Type B pancreatic cell (in vitro differentiated cells): ENCODE measurements at places on chromosomes 6 and 20.

DNA sequence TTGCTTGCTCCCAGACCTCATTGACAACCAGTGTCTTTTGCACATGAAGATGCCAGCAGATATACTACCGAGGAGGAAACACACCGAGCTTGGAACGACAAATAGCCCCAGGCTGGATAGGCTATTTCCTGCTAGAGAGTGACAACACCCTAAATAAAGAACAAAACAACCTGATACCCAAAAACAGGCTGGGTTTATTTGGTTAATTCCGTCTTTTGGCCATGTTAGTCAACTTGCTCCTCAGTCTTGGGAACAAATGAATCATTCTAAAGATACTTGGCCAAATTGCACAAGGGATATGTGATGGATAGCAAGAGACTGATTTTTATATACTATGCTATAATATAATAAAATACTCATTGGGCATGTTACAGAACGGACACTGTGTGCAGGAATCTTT, 11.5 kb upstream of the MUC22 start:
- no peak for DNase-seq

GRCh38 chr6:86856937-86857563, 80.3 kb upstream of the HTR1E start:
- no peak for DNase-seq

DNA sequence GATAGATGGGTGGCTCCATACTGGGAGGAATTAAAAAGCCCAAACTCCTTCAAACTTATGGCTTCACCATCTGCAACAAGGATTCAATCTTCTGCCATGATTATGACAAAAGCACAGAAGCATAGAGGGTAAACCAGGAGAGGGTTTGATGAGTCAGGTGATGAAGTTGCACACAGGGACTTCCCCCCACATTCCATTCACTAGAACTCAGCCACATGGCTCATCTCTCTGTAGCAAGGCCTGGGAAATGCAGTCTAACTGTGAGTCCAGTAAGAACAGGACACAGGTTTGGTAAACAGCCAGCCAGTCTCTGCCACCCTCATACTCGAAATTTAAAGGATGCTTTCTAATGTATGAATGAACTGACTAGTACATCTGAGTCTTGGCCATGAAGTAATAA, 142.9 kb downstream of the HIVEP2 start:
- no peak for DNase-seq

GRCh38 chr20:31406115-31406514, at the start of gene DEFB121:
Gene DEFB121, minus strand, starts transcription at chr20:31406215. Its CDS starts 63 bp downstream, at chr20:31406152.
- no peak for DNase-seq

DNA sequence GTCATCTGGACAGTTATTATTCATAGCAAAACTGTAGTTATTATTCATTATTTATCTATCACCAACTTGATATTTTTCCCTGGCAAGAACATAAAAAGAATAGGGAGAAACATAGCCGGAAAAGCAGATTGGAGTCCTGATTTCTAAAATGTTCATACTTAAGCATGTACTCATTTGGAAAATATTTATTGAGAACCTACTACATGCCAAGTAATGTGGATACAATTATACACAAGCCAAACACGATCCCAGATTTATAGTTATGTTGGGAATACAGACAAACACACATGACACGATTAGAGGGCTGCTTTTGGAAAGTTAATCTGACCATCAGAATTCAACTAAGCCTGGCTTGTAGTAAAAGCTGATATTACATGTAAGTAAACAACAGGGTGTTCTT, 30.7 kb downstream of the ARHGAP18 start:
- no peak for DNase-seq

DNA sequence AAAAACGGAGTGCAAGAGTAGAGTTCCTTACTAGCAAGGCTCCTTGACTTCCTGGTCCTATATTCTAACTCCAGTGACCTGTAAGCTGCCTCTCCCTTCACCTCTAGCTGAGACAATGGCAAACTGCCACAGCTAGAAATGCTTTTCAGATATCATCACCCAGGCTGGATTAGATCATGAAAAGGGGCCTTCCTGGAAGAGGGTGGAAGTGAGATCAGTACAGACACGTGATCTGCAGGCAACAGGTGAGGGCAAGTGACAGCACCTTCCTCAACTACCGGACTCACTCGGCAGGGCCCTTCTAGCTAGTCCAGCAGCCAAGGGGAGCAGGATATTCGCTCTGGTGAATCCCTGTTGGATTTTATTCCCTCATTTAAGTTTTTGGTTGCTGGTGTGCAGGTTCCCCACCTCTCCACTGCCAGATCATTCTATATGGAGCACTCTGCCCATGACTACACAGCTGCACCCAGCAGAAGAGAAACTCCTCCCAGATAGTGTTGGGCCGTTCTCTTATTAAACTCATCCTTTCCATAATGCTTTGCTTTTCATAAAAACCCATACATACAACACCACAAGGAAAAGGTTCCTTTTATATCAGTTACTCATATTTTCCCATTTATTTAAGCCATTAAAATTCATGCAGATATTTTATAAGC, 26.4 kb upstream of the FAM83C start:
- DNase-seq = no peak
